Mucosa of descending colon (tissue), 3 donors: ENCODE measurements at places on chromosomes 2 and 18. TPM values are rescaled to one million over a fixed set of nuclear protein-coding genes. Genes with fewer than 3 reads are reported as not detected.

- peak; percentile 41 for DNase-seq
These were observed 119.2 kb upstream of the FHL2 start for GRCh38 chr2:105517814-105518705.

- no peak for DNase-seq
These were observed 67.5 kb downstream of the EMILIN2 start for GRCh38 chr18:2914185-2914880.

DNA sequence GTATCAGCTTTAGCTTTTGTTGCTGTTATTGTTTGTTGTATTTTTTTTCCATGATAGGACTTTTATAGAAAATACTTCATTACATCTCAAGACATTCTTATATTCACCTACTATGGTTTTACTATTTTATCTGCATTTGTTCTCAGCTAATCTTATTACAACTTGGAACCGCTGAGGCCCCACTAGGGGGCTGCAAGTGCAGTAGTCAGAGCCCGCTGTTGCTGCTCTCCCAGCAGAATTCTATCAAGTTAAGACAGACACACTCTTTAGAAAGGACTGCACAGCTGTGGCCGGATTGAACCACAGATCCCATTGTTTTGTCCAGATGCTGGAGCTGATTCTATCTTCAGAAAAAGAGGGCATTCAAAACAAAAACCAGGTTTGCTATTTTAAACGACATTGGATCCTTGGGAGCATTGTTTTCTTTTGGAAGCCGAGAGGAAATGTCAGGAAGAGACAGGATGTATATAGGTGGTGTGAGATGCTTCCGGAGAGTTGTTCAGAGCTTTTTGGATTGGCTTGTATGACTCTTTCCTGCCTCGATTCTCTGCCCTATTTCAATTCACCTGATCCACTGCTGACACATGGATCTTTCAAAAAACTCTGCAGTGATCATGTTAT lies 105.7 kb upstream of the GAREM1 start:
- no peak for DNase-seq

DNA sequence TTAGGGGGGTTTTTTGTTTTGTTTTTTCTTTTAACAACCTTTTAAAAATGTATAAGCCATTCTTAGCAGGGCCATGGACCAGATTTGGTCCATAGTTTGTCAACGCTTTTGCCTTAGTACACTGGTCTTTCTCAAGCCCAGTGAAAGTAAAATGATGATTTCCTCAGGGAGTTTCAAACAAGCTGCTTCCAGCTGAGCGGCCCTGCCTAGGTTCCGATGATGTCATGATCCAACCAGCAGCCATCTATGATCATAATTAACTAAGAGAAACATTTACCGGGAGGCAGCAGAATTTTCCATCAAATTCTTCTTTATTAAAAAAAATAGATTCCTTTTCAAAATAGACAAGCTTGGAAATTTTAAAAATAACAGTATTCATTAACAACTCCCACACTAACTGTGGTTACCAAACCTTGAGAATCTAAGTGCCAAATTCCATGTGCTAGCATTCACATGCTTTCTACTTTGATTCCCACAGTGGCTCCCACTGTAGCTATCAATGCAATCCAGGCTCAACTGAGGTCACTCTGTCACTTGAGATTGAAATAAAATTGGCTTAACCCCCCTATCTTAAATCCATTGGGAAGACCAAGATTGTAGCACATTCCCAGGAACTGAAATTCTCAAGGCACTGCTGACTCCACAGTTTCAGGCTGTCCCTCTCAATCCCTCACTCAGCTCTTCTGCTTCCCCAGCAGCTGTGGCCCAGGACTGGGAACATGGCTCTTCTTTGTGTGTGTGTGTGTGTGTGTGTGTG lies 148.9 kb downstream of the RNF152 start:
- no peak for DNase-seq

DNA sequence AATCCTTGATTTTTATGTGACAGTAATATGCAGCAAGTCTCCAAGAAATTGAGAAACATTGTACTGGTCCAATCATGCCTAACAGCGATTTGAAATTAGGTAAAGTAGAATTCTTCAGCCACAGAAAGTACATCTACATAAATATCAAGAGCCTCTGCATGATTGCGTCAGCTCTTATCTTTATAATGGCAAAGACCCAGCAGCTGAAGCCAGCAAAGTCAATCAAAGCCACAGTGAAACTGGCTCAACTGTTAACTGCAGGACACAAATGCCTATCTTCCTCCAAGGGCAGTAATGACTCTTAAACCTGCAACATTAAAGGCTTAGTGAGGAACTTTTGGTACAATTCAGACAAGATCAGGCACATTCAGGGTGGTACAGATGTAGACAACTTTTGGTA lies 102.5 kb downstream of the BARD1 start:
- DNase-seq = no peak

Gene CHRNG
- total RNA-seq = not detected

Gene CELF4
- total RNA-seq = 0.72 TPM
